ENCODE measurements at places on chromosomes 5 and 9.

GRCh38 chr5:172528440-172528839 is 74.1 kb upstream of the SH3PXD2B start:
- no peak for DNase-seq

DNA sequence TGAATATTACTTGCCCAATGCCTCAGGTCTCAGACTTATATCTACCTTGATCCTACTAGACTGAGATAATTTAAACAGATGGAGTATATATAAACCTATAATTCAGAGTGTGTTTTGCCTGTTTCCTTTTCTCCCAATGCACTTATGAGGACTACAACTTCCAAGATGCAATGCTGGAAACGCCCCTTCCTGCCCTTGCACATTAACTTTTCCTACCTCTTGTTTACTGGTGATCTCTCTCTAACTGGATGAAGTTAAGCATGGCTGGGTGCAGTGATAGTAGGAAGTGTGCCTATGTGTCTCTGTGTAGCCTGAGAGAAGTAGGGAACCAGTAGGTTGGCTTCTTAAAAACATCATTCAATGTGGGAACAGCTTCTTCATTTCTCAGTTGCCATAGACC is 115.2 kb downstream of the SVEP1 start:
- no peak for DNase-seq

GRCh38 chr9:88658311-88658822 is 123.4 kb downstream of the NXNL2 start:
- peak; percentile 47 for DNase-seq

GRCh38 chr5:121292664-121293063 is 559.0 kb upstream of the FTMT start:
- DNase-seq, result no peak

DNA sequence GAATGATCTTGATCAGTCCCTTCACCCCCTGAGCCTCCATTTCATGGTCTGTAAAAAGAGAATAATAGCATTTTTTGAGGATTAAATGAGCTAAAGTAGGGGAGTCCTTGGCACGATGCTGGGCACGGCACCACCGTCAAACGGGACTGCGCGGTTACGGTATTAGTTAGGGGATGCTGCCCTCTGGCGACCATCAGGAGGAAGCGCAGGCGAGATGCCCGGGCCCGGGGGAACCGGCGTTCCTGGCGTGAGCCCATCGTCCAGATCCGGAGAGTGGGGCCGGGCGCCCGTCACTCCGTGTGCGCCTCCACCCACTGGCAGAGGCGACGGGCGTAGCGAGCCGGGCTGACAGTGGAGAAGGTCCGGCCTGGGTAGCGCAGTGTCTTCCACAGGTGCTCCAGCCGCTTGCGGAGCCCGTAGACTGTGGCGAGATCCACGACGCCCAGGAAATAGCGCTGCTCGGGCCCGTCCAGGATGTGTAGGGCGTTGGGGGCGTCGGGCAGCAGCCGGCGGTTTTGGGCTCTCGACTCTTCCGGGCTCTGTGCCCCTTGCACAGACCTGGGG is 4.8 kb upstream of the ST6GALNAC4 start:
- peak; percentile 75 for DNase-seq

DNA sequence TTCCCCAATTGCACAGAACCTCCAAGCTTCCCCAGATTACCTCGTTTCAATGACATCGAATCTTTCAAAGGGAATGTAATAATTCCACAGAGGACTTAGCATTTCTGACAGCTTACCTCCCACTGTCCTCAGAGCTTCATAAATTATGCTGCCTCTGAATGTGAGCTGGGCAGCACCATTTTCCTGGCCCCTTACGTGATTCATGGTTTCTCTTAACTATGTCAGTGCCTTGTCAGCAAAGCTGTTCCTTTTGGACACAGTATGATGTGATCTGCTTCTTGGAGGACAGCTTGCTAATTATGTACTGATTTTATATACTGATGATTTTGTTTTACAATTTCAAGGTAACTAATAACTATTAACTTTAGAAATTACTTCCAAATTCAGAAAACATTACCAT is 27.7 kb upstream of the SSBP2 start:
- peak; percentile 62 for DNase-seq

- DNase-seq, result peak; percentile 53
Observed at GRCh38 chr5:179558932-179559283, 8.6 kb downstream of the RUFY1 start.

DNA sequence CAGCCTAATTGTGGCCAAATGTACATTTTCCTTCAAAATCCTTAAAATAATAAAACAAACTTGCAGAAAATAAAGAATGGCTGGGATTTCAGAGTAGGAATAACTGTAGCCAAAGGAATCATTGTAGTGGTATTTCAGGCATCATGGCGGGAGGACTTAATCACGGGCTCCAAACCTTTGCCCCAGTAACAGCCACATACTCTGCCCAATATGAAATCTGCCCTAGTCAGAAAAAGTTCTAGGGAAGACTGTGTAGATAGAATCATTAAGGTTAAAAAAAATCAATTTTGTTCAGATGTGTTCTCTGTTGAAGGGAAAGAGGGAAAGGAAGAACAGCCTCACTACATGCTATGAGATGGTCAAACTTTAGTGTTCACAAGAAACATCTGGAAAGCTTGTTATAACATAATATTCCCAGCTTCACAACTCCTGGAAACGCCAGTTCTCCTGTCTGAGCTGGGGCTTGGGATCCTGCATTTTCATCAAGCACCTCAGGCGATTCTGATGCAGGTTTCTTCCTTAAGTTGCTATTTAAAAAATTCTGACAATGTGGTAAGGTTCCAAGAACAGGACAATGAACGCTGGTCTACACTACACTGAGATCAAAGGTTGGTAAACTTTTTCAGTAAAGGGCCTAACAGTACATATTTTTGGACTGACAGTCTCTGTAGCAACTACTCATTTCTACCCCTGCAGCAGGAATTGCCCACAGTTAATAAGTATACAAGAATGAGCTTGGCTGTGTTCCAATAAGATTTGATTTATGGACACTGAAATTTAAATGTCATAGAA is 87.9 kb downstream of the CEMIP2 start:
- peak; percentile 69 for DNase-seq

DNA sequence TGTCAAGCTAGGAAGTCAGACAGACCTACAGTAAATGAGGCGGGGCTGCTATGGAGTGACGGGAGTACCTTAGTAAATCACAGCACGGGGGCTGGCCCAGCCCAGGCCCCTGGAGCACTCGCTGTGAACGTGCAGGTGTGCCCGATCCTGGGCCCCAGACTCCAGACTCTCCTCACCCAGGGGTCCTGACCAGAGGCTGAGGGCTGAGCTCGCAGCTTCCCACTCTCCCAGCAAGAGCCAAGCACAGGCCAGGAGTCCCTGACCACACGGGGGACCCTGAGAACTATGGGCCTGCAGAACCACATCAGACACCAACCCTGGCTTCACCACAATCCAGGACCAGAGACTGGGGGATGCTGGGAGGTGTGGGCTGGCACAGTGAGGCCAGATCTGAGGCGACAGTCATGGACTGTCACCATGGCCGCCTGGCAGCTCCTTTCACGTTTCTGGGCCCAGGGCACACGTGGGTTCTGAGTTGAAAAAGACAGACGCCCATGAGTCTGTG is 73.4 kb downstream of the ADAMTS2 start:
- DNase-seq, result no peak

- no peak for DNase-seq
Observed at GRCh38 chr5:180791611-180792213, 10.9 kb downstream of the MGAT1 start.

GRCh38 chr5:90890180-90890579 is 331.6 kb downstream of the ADGRV1 start:
- no peak for DNase-seq

DNA sequence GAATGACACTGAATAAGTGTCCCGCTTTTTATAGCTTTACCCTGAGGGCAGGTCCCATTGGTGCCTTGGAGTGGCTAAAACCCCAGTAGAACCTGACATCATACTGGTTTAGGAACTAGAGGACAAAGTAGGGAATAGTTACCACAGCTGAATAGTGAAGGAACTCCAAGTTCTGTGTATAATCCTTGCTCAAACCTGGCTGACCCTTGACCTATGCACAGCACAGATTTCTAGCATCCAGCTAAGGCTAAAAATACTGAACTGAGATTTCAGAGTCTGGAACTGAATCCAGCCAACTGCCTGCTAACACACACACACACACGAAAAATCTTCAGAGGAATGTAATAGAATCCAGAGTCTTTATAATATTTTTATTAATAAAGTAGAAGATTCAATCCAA is 50.8 kb downstream of the C5 start:
- DNase-seq, result no peak

DNA sequence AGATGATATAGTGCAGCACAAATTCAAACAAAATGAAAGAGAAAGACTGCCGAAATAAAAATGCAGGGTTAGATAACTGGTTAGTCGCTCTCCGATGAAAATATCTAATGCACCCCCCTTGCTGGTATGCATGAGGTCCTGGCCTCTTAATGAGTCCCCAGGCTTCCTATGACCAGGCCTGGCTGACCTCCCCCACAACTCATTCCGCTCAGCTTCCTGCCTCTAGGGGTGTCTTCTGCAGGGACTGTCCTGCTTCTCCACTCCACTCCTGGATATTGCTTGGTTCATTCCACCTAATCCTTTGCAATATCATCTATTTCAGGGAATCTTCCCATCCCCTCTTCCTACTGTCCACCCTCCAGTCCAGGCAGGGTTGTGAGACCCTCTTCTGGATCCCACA is 341.8 kb downstream of the ASTN2 start:
- no peak for DNase-seq

GRCh38 chr9:96245399-96245798 is 56.6 kb downstream of the HSD17B3 start:
- no peak for DNase-seq

GRCh38 chr5:115313052-115313451 is 16.6 kb upstream of the CCDC112 start:
- DNase-seq, result no peak

DNA sequence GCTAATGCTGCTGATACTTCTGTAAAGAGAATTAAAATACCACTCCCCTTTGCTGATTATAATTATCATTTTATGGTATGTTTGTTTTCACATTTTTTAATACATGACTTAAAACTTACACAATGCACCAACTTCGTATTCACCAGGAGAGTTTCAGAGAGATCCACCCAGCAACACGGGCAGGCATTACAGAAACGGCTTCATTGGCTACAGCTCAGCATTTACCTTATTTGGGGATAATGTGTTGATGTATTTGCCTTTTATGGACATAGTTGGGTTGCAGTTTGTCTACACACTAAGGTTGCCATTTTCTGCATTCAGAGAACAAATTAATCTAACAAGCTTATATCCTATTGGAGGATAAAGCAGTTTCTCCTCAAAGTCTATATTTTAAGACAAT is 423.6 kb downstream of the PRDM9 start:
- no peak for DNase-seq

DNA sequence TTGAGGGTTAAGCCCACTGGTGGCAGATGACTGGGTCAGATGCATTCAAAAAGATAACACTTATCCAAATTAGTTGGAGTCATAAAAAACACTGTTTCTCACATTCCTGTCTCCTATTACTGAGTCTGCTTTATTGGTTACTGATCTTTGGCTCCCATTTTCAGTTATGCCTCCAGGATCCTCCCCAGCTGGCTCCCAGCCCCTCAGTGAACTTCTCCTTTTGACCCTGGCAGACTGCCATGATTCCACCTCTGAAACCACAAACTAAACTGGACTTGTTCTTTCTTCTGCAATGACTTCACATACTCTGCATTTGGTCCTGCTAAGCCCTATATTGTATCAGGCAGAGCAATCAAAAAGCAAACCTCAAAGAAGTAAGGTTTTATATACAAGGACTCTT is 860.8 kb upstream of the DMAC1 start:
- peak; percentile 91 for DNase-seq

- no peak for DNase-seq
Observed at GRCh38 chr5:75985077-75985476, 98.1 kb upstream of the SV2C start.

DNA sequence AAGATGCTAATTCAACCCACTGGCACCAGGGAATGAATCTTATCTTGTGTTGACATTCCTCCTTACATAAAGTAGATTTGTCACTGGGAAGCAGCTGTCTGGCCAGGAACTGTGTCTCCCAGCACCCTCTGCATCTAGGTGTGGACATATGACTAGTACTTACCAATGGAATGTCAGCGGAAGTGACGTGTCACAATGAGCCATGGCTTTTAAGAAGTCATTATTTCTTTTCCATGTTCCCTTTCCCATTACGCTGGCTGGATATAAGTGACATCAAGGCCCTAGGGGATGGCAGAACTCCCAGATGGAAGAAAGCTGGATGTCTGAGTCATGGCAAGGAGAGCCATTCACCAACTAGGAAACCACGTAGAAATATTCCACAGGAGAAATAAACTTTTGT is 84.7 kb upstream of the MAST4 start:
- DNase-seq, result peak; percentile 40

DNA sequence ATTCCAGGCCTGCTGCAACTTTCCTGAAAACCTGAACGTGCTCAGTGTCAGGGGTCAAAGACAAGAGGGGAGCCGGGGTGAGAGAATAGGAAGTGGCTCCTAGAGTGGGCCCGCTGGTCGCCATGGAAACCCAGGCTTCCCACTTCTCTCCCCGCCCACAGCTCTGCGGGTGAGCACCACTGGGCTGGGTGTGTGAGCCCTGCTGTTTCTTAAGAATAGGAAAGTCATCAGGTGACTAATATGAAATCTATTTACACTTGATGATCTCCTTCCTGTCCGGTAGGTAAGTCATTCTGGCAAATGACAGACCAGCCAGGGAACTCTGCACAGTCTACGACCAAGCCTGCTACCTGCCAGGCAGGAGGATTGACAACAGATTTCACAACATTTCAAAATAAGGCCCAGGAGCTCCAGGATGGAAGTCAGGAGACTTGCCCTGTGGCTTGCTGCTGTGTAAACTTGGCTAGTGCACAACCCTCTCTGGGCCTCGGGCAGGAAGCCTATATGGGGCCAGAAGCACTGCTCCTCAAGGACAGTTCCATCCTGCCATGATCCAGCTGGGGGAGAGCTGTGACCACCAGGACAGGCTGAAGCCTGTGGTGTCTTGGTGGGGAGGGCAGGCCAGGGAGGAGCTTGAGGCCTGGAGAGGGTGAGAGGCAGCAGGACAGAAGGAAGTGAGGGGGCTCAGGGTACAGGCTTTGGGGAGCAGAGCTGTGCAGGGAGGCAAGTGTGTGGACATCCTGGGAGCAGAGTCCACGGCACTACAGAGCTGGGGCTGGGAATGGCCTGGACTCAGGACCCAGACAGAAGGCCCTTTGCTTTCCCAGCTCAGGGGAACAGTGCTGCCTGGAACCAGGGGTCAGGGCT is 60.6 kb downstream of the SHB start:
- DNase-seq, result peak; percentile 89

DNA sequence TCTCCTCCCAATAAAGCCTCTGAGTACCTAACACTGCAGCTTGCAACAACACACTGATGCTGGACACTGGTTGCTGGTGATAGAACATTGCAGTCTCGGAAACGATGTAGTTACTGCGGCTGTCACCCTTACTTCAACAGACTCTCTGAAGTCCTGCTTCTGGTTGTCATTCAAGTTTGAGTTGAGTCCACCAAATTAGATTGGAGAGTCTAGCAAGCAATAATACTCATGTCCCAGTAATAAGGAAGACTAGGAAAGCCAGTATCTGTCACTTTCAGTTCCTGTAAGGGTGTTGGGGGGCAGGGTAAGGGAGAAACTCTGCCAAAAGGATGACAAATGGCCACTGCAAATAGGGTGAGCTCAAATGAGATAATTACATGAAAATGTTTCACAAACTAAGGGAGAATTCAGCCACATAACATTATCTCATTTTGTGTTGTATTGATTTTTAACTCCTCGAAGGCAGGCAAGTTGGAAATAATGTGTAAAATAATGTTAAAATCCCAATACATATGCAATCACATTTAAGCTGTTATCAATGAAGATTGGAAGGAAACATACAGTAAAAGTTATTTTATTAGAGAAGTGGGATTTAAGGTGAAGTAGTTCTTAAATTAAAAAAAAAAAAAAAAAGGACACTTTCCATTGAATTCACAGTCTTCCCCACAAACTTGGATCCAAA is 849 bp upstream of the IFT74 start:
- no peak for DNase-seq
